T-helper 2 cell (primary cell): ENCODE measurements at places on chromosomes 6 and 20.

GRCh38 chr6:130969791-130970491 lies 93.1 kb downstream of the EPB41L2 start:
- no peak for DNase-seq

DNA sequence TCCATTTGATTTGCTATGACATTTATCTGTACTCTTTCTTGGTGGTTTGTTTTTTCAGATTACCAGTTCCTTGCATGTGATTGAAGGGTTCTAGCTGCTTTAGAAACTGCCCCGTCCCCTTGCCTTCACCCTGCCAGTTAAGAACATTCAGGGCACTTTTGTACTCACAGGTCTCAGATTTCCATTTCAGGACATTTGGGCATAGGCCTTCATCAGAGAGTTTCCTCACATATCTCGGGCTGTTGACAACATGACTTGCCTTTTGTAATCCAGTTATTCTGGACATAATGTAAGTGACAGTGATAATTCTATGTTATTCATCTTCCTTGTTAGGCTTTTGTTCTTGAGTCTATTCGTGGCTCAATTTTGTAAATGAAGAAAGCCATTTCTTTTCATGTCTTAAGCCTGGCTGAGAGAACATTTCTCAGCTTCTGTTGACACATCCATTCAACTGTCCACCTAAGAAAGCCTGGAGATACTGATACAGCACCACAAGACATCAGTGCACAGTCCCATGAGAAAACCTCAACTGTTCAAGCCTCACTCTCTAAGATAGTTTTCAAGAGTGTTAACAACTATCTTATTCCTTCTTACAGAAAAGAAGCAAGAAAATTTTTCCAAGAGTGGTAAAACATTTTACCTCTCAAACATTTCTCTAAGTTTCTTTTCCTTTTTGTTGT lies 209.3 kb upstream of the SGK1 start:
- DNase-seq, result no peak

DNA sequence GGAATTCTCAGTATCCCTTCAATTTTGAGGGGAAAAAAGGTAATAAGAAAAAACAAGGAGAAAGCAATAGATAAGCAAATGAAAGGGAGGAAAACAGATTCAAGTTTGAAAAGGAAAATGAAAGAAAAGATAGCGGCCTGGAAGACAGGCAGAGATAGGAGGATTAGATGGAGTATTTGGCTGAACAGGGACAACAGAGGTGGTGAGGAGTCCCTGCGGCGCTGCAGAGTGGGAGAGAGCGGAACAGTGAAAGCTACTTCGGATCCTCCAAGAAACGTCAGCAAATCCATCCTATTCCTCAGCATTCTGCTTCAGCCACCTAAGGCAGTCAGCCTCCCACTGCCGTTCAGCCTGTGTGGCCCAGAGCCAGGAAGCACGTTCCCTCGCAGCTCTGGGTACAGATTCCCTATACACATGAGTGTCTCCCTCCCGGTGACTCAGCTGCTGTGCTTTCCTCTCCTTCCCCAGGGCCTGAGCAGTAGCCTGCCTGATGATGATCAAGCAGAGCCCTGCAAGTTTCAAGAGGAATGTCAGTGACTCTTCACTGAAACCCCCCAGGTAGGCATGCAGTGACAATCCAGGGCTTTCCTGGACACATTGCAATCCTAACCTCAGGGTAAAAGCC lies 43.4 kb upstream of the CDYL start:
- no peak for DNase-seq

GRCh38 chr6:99295276-99295675 lies 54.2 kb downstream of the FAXC start:
- DNase-seq, result no peak

GRCh38 chr20:53940907-53941545 lies 129.4 kb downstream of the BCAS1 start:
- DNase-seq, result no peak
